Umbilical cord (tissue), 2 donors: ENCODE measurements at places on chromosomes 12 and 14.
A peak's percentile ranks its signal among the peaks of the same experiment; 100 is the strongest.

GRCh38 chr12:131104463-131105350 is 151.0 kb downstream of the ADGRD1 start:
- DNase-seq = peak; percentile 73

DNA sequence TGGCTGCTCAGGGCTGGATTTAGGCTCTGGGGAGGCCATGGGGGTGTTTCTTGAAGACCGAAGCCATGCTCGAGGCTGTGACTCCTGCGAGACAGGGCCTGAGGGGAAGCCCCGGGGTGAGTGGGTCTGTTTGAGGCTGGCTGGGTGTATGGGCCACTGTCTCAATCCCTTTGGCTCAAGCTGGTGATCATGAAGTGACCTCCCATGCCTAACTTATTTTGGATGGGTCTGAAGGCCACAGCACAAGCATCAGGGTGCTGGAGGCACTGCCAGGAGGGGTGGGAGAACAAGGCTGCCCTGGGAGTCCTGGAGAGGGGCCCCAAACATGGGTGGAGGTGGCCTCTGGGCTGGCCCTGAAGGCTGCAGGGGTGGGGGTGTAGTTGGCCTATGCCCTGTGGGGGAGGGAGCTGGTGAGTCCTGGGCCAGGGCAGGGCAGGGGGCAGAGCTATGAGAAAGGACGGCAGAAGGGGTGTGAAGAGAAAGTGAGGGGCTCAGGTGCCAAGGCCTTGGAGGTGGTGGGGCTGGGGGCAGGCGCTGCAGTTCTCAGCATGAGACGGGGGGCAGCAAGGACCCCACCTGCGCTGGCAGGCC is 100.9 kb downstream of the KIF26A start:
- no peak for DNase-seq

DNA sequence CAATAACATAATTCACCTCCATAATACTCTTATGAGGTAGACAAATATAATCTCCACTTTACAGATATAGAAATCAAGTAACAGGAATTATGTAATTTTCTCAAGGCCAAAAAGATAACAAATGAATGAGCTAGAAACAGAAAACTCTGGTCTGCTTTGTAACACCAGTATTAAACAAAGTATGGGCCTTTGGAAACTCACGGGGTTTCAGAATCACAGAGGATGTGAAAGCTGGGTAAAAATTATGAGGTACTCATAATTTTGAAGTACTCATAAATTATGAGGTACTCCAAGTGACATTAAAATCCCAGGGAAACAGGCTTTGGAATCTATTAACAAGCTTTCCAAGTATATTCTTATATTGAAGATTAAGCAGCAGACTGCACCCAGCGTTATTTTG is 140.2 kb downstream of the MED13L start:
- no peak for DNase-seq

- DNase-seq = no peak
These were observed 166.4 kb downstream of the STXBP6 start for GRCh38 chr14:24883576-24883975.

DNA sequence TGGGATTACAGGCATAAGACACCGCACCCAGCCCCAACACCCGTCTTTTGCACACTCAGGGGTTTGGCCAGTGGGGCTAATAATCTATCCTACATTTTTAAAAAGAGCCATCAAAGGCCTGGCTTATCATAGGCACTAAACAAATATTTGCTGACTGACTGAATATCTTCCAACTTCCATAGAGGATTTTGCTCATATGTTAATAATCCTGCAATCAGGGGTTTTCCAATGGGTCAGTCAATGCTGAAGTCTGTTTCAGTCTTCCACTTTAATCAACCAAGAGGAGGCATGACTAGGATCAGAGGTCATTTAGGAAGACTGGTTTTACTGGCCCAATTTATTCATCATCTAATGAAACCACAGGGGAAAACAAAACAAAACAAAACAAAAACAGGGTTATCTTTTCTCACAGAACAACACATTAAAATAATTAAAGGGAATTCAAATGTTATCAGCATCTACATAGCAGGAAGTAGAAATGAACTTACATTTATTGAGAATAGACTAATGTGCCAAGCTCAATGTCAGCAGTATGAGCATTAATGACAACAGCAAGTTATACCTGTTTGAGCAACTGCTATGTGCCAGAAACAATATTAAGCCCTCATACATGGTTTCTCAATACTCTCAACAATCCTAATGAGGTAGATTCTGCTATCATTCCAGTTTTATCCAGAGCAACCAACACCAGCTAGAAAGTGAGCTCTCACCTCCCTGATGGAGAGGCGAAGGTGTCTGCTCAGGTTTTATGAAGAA is 372.2 kb downstream of the EGLN3 start:
- DNase-seq = no peak

- DNase-seq = no peak
These were observed 290.6 kb upstream of the NAV3 start for GRCh38 chr12:77540097-77540496.

GRCh38 chr12:60176891-60177290 is 581.1 kb downstream of the SLC16A7 start:
- no peak for DNase-seq

DNA sequence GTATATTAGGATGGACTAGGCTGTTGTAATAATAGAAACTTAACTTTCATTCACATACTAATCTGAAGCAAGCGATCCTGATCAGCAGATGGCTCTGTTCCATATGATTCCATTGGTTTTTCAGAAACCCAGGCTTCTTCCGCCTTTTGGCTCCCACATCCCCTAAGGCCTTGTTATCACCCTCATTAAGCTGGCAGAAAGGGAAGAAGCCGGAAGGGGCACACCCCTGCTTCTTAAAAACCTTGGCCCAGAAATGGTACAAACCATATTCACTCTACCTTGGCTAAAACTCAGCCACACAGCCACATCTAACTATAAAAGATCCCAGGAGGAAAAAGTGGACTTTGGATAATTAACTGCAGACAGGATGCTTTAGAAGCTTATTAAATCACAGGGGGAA is 329.2 kb downstream of the PCNX1 start:
- DNase-seq = no peak

DNA sequence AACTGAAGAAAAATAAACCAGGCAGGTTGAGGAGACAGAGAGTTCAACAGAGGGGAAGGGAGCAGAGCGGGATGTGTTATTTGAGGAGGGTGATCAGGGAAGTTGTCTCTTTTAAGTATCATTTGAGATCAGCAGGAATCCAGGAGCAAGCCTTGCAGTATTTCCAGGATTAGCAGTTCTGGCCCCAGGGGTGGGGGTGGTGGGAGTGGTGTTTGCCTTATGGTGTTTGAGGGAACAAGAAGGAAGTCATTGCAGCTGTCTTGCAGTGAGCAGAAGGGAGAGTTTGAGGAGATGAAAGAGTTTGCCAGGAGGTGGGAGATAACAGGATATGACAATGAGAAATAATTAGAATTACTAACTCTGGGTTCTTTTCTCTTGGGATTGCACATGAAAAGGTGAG is 418.6 kb downstream of the NELL2 start:
- DNase-seq = no peak

DNA sequence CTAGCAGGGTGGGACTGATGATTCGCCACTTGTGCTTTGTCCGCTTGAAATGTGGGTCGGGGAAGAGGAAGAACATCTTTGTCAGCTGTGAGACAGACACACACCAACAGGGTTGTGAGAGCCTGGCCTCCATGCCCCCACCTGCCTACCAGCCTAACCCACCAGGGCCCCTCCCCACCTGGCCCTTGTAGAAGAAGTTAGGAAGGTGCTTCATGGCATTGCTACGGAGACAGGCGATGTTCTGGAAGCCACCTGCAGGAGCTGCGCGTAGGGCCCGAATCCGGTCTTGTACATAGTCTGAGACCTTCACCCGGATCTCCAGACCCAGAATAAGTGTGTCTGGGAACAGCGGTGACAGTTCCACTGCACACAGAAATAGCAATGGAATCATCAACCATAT is 2.3 kb downstream of the METTL1 start:
- no peak for DNase-seq

DNA sequence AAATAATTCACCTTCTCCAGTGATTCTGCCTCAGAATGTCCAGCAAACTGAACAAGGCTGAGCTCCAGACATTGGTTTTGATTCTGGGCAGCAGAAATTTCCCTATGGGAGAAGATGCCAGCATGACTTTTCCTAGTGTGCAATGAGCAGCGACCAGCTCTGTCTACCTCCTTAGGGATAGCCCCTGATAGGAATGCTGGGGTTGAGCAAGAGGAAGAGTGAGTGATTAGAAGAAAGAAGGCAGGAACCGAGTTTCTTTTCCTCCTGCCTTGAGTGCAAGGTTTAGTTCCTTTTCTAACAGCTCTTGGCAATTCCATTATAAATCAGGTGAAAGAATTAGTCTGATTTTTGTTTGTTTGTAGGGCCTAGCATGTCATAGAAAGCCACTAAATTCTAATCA is 379.0 kb downstream of the DAD1 start:
- no peak for DNase-seq

DNA sequence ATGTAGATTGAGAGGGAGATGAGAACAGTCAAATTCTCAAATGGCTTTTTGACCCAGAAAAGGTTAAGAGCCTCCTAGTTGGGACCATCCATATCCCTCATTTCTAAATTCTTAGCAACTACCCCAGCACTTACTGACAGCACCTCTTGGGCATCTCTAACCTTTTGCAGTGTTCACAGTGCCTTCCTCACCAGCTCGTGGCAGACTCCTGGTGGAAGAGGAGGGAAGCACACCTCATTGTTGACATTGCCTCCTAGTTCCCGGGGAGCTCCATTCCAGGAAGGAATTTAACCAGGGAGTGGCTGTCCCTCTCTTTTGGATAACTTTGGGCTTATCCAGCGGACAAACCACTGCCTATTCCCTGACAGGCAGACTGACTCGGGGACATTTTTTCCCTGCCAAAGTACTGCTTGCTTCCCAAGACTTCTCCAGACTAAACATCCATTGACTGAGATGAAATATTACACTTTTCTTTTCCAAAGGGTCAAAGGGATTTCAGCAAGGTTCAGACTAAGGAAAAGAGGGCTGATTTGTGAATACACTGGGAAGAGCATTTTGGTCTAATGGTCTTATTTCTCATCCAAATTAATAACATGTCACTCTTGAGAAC is 9.0 kb upstream of the OR6J1 start:
- peak; percentile 70 for DNase-seq

DNA sequence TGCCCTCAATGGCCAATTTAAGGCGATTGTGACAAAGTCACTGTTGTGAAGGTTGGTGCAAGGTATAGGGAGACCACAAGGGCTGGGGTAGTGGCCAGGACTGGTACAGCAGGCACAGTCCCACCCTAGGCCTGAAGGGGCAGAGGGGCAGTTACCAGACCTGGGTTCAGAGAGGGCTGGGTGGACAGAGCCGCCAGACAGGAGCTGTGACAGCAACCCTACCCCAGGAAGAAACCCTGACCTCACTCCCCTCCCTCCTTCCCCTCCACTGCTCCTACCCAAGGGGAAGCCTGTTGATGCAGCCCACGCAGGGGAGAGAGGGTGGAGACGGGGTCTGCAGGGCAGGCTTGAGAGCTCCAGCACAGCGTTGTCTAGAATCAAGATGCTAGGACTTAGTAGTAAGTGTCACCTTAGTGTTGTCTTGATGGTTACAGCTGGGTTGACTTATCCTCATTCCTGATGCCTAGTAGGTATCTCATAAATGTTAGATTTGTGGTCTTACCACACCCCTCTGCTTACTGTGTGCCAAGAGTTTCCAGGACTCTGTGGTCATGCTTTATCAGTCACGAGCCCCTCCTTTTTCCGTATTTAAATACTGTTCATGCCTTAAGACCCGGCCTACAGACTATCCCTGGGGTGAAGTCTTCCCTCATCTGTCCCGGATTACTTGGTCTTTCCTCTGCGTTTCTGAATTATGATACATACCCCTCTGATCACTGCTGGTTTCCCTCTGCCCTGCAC is 14.4 kb downstream of the EML1 start:
- DNase-seq = peak; percentile 96

DNA sequence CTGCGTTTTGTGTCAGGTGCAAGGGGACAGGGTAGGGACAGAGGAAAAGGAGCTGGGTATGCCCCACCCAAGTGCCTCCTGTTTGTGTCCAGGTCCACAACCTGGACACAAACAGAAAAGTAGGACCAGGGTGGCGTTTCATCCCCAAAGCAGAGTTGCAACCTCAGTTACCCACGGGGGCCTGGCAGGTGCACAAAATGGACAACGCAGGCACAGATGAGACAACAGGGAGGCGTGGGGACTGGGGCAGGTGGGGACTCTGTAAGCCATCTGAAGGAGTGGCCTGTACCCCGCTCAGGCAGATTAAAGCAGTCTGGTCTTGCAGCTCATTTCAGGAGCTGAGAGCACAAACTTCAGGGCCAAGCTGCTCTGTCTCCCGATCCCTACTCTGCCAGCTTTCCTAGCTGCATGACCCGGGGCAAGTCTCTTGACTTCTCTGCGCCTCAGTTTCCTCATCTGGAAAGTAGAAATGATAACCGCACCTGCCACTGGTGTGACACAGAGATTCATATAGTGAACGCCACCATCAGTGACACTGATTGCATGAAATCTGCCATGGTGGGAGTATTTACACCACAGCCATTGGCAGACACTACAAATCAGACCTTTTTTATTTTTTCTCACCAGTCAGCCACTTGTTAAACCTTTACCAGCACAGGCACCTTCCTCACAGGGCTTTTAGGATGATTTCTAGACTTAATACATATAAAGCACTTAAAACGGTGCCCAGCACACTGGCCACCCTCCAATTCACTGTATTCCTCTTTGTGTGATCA is 123.0 kb downstream of the PHETA1 start:
- no peak for DNase-seq

GRCh38 chr12:130847112-130847511 is 8.1 kb upstream of the STX2 start:
- DNase-seq = peak; percentile 24

- no peak for DNase-seq
These were observed 184.2 kb upstream of the FOXN3 start for GRCh38 chr14:89600950-89601826.
